GM23338 (cell line): ENCODE measurements at places on chromosomes 13 and 19.

DNA sequence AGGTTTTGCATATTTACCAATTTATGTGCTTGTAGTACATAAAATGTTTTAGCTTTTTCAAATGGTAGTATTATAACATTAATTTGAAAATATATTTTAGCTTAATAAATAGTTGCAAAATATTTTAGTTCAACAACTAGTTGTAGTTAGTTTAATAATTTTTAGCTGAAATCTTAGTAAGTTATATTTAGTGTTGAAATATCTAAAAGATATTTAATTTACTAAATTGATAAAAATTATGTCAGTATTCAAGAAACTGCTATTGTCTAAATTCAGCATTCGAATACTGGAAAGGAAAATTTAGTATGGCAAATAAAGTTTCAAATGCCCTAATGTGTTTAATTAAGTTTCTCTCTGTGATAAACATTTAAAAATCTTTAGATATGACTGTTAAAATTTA lies 754.5 kb upstream of the MIR17HG start:
- no peaks in the 10 kb centered on the region for H3K27me3 ChIP-seq
- H3K27ac ChIP-seq = no peak overlapping the region
- no peak overlapping the region for H3K4me3 ChIP-seq
- H3K36me3 ChIP-seq = no peaks in the 10 kb centered on the region

GRCh38 chr19:10744253-10744798 lies 26.4 kb downstream of the DNM2 start:
- no peak overlapping the region for H3K27ac ChIP-seq
- H3K36me3 ChIP-seq = no peaks in the 10 kb centered on the region; the same call in 1 of the 2 replicates
- H3K27me3 ChIP-seq = no peaks in the 10 kb centered on the region
- DNase-seq = no peak

- H3K27ac ChIP-seq = no peak overlapping the region
- no peaks in the 10 kb centered on the region for H3K36me3 ChIP-seq
- no peak overlapping the region for H3K4me3 ChIP-seq
- H3K27me3 ChIP-seq = no peaks in the 10 kb centered on the region
- H3K4me1 ChIP-seq = no peaks in the 10 kb centered on the region
Observed at GRCh38 chr13:26656919-26657318, 99.4 kb downstream of the WASF3 start.

GRCh38 chr19:16316506-16316882 lies 8.1 kb upstream of the KLF2 start:
- no peaks in the 10 kb centered on the region for H3K27me3 ChIP-seq
- no peaks in the 10 kb centered on the region for H3K36me3 ChIP-seq
- no peak for DNase-seq
- no peak overlapping the region for H3K4me3 ChIP-seq

DNA sequence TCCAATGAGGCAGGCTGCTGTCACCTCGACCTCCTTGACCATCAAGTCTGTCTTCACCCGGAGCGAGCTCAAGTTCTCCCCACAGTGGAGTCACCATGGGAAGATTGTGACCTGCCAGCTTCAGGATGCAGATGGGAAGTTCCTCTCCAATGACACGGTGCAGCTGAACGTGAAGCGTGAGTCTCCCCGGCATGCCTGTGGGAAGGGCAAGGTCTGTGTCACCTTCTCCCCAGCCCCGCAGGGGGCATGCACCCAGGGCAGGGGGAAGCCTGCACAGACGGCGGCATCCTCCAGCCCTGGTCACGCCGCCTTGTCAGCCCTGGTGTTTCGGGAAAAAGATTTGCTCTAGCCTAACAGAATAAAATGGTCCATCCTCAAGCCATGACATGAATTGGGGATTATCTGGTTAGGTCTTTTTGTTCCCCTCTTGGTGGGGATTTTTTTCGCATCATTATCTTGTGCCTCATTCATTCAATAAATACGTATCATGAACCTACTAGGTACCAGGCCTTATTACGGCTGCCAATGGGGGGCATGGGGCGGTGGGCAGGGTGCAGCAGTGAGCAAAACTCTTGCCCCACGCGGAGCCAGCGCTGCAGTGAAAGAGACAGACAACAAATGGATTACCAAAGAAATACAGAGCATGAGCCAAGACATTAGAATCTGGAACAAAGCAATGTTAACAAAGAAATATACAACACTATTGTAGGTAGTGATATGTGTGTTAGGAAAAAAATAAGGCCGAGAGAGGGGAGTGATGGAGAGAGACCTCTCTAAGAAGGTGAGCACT lies 7.4 kb downstream of the CD22 start:
- no peaks in the 10 kb centered on the region for H3K36me3 ChIP-seq
- no peaks in the 10 kb centered on the region for H3K27me3 ChIP-seq
- no peak overlapping the region for H3K4me3 ChIP-seq
- DNase-seq = no peak
- no peaks in the 10 kb centered on the region for H3K4me1 ChIP-seq
- H3K27ac ChIP-seq = no peak overlapping the region

- no peak for DNase-seq
- H3K27ac ChIP-seq = no peak overlapping the region
- no peak overlapping the region for H3K4me3 ChIP-seq
- H3K36me3 ChIP-seq = no peaks in the 10 kb centered on the region
Observed at GRCh38 chr13:22837980-22838647, 342.7 kb upstream of the SGCG start.

DNA sequence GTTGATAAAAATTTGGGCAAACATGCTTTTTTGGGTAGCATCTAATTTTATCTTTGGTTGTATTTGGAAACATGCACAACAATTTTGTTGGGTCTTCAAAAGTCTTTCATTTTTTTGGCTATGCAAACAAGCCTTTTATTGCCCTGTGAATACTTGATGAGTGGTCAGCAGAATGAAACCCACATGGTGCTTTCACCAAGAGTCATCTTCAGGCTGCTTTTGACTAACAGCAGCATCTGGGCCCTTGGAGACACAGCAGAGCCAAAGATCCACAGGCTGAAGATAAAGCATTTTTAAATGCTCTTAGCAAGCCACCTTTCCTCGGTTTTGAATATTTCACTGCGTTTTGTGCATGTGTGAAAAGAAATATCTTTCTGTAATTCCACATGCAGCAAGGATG lies 154.9 kb downstream of the FGF9 start:
- H3K36me3 ChIP-seq = no peaks in the 10 kb centered on the region
- H3K4me3 ChIP-seq = no peak overlapping the region
- no peak overlapping the region for H3K27ac ChIP-seq
- no peak for DNase-seq

DNA sequence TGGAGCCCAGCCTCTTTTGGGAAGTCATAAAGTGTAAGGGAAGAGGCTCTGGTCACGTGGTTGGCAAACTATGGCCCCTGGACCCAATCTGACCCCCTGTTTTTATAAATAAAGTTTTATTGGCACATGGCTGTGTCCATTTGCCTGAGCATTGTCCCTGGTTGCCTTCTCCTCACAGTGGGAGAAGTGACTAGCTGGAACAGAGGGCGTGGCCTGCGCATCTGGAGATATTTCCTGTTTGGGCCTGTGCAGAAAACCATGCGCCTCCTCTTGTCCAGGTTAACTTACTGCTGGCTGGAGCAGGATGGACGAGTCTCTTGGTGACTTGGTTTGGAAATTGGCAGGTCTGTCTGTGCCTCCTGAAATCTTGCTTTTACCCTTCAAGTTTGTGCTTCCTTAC lies 48.3 kb downstream of the KDM4B start:
- no peak overlapping the region for H3K4me3 ChIP-seq
- no peak overlapping the region for H3K27ac ChIP-seq
- no peaks in the 10 kb centered on the region for H3K4me1 ChIP-seq
- no peak for DNase-seq
- H3K36me3 ChIP-seq = no peaks in the 10 kb centered on the region

GRCh38 chr13:49701491-49701890 lies 10.2 kb upstream of the EBPL start:
- H3K4me3 ChIP-seq = no peak overlapping the region
- H3K27me3 ChIP-seq = no peaks in the 10 kb centered on the region
- H3K4me1 ChIP-seq = peaks cover 18% of the 10 kb centered on the region
- no peak for DNase-seq
- 0 out of 2 replicates have a peak overlapping the region, but pooled peaks have one; percentile 45 for H3K27ac ChIP-seq

DNA sequence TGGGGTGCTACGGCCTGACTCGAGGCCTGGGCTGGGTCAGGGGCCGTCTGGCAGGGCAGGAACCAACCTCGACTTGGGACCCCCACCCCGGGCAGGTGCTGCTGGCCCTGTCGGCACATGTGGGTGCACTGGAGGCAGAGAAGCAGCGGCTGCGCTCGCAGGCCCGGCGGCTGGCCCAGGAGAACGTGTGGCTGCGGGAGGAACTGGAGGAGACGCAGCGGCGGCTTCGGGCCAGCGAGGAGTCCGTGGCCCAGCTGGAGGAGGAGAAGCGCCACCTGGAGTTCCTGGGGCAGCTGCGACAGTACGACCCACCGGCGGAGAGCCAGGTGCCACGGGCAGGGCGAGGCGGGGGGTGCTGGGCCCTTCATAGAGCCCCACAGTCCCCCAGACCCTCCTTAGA lies 5.9 kb downstream of the KLC3 start:
- peak; percentile 80 for DNase-seq
- H3K4me3 ChIP-seq = no peak overlapping the region
- no peaks in the 10 kb centered on the region for H3K4me1 ChIP-seq
- no peak overlapping the region for H3K27ac ChIP-seq
- peaks cover 12% of the 10 kb centered on the region for H3K27me3 ChIP-seq

DNA sequence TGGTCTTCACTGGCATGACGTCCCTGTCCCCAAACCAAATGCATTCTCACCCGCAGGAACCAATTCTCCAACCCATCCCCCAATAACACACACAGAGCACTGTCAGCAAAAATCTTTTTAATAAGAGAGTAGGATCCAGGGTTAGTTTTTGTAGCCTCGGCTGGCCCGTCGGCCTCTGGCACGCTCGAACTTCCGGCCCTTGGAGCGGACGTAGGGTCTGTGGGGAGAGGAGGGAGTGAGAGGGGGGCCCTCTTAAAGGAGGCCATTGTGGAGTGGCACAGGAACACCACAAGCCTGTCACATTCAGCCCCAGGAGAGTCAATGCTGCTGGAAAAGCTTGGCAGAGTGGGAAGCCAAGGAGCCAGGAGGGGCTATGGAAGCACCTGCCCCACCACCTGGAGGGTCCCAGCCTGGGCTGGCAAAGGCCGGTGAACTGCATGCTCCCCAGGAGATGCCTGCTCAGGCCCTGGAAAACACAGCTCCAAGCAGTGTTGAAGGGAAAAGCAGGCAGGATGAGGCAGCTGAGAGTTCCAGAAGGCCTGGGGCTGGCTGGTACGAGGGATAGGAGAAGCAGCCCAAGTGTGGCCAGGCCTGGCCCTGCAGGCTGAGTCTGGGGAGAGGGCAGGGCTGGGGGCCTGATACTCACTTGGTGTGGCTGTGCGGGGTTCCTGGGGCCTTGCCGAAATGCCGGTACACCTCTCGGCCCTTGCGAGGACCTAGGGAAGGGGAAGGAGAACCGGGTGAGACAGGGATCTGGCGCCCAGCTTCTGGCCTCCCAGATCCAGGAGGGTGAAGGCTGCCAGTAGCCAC lies 560 bp upstream of the FAM83E start:
- no peak for DNase-seq
- H3K27ac ChIP-seq = peak overlapping the region; percentile 99
- peaks cover 39% of the 10 kb centered on the region for H3K4me1 ChIP-seq

DNA sequence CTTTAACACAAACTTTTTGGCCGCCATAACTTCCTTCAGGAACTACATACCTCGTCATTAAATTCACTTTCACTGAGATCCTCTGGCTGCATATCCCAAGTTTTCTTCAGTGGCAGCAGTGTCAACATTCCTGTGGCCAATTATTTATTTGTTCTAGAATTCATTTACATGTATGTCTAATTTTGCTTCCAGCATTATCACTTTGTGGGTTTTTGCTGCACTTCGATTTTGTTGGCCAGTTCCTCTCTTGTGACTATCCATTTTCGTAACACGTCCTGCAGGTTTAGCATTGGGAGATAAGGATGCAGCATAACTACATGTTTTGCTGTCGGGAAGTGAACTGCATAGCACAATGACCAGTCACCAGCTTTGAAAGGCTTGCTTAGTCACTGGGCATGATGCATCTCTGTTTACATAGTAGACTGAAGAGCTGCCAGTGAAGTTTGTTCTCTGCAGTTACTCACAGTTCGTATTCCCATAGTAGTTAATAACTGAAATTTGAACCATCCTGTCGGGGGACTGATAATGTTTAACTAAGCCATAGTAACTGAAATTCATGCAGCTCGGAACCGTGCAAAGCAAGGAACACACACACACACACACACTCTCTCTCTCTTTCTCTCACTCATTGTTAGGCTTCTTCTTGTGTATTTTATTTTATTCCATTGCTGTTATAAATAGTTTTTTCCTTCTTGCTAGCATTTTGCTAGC lies 28.3 kb downstream of the ZNF507 start:
- H3K27ac ChIP-seq = no peak overlapping the region
- DNase-seq = no peak
- no peaks in the 10 kb centered on the region for H3K4me1 ChIP-seq
- no peaks in the 10 kb centered on the region for H3K27me3 ChIP-seq
- H3K36me3 ChIP-seq = peaks cover 4% of the 10 kb centered on the region; the same call in 1 of the 2 replicates

GRCh38 chr19:15532779-15533521 lies 24.6 kb downstream of the CYP4F22 start:
- H3K36me3 ChIP-seq = no peaks in the 10 kb centered on the region
- H3K4me1 ChIP-seq = no peaks in the 10 kb centered on the region
- no peak for DNase-seq
- no peaks in the 10 kb centered on the region for H3K27me3 ChIP-seq
- no peak overlapping the region for H3K4me3 ChIP-seq

DNA sequence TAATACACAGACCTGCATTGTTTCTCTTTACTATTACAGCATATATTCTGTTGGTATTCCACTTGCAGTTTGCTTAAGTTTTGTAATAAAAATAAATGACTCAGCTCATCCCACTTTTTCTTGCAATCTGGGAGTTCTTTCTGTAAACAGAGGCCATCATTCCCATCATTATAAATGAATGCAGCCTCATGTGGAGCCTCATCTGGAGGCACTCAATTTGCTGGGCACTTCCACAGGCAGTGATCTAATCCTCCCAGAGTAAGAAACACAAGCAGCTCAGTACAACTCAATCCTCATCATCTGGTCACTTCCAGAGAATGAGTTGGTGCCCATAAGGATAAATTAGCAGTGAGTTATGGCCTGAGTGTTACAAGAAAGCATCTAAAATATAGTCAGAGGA lies 2801.9 kb downstream of the PCDH9 start:
- no peak for DNase-seq
- no peaks in the 10 kb centered on the region for H3K4me1 ChIP-seq
- H3K4me3 ChIP-seq = no peak overlapping the region
- H3K27me3 ChIP-seq = no peaks in the 10 kb centered on the region

DNA sequence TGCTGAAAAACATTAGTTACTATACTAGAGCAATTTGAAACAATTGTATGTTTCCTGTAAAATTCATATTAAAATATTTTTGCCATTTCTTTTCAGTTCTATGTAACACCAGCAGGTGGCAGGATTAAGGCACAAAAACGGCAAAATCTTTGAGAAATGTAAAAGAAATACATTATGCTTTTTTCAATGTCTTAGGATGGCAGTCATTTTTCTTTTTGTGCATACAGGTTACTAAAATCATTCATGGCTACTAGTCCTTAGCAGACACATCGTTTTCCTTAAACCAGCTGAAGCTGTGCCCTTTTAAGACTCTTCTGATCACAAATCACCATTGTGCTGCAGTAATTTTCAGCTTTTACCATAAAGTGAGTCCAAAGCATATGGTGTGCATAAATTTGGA lies 800.7 kb upstream of the SLITRK5 start:
- peak; percentile 32 for DNase-seq
- H3K27me3 ChIP-seq = peaks cover 8% of the 10 kb centered on the region
- H3K27ac ChIP-seq = no peak overlapping the region
- H3K4me1 ChIP-seq = no peaks in the 10 kb centered on the region
- H3K36me3 ChIP-seq = no peaks in the 10 kb centered on the region

GRCh38 chr13:49303533-49304252 lies 56.0 kb downstream of the CDADC1 start:
- H3K4me3 ChIP-seq = no peak overlapping the region
- H3K4me1 ChIP-seq = no peaks in the 10 kb centered on the region; the same call in 1 of the 2 replicates
- H3K27ac ChIP-seq = no peak overlapping the region
- no peak for DNase-seq
